ENCODE measurements at places on chromosomes 7 and 10.

DNA sequence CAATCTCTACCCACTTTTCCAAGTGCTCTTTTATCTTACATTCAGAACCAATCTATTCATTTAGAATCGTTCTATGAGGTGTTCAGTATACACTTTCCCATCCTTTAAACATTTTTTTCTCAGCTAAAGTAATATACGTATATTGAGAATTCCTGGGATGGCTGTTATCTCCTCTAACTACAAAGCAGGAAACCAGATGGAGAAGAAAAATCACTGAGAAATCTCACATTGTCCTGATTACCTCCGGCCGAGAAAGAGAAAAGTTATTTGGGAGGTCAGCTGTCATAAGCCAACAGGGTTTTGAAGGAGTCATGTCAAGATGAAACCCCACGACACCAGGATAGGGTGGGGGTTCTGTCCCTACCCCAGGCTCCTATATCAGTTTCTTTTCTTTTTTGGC is 99.2 kb upstream of the KDM7A start:
- no peak for DNase-seq

DNA sequence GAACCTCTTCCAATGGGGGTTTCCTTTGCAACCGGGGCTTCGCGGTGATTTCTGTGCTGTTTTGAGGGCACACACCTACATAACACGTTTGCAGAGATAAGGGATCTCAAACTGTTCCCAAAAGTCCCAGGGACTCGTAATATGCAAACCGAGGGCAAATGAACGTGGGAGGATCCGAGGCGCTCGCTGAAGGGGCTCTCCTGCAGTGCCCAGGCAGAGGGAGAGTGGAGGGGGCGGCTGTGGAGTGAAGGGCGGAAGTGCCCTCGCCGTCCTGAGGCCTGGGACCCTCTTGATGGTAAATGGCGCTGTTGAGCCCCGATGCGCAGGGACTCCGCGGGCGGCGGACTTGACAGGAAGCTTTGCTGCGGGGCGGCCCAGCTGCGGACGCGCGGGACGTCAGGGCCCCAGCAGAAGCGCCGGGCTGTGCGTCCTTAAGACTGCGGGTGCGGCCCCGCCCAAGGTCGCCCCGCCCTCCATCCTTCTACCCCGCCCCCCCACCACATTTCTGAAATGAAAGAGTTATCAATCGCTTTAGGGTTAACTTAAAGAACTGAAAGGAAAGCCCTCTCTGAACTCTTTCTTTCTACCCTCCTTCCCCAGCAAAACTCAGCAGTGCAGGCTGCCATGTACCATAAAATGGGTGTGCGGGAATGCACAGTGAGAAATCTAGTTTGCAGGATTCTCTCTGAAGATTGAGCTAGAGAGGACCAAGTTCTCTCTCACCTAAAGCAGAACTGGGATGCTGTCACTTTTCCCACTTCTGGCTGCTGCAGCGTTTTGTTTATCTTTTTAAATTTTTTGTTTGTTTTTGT is 151.8 kb upstream of the YAE1 start:
- no peak for DNase-seq

DNA sequence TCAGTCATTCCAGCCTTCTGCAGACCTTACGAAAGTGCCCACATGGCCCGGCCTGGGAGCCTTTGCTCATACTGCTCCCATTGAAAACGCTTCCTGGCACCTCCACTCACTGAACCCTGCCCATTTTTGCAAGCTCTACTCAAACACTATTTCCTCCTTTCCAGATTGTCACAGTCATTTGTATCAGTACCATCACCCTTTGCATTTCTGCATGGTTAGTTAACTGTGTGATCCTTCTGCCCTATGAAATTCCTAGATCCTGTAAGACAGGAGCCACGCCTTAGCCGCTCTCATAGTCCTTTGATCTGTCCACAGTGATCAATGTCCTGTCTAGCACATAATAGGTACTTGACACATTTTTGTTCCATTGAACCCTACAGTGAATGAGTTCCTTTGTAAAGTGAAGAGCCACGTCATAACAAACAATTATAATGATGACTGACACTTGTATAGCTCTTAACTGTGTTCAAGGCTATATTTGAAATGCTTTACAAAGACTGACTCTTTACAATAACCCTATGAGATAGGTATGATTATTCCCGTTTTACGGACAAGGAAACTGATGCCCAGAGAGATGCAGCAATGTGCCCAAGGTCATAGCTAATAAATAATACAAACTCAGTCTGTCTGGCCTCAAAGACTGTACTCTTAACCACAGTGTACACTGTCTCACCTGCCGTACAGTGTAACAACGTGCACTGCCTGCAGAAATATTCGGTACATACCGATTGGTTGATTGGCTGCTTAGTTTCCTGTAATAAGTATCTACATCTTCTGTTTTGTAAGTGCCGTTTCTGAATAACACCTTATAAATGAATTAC is 16.6 kb upstream of the ITIH2 start:
- peak; percentile 3 for DNase-seq

DNA sequence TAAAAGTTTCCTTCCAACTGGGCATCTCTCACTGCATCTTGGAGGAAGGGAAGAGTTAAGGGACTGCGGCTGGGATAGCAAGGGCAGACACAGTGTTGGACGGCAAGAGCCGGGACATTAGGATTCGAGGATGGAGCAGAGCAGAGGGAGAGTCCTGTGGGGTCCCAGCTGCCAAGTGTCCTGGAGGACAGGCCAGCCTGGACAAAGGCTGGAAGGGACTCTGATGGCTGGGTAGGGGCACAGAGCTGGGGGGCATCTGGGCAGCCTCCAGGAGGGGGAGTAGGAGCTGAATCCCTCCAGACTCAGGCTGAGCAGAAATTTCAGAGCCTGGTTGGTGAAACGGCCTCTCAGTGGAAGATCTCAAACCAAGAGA is 19.2 kb downstream of the SFTPA1 start:
- no peak for DNase-seq

DNA sequence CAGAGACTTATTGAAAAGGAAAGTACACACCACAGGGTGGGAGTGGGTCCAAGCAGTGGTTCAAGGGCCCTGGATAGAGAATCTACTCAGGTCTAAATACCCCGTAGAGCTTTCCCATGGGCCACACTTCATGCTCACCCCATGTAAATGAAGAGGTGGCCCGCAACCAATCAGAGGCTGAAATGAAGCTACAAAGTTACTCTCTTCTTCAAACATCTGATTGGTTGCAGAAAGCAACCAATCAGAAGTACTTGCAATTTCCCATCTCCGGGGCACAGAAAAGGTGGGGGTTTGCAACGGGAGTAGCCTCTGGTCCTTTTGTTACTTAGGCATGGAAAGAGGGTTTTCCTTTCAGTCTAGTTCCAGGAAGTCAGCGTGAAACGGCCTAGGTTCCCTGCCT is 15.2 kb upstream of the GALNTL5 start:
- no peak for DNase-seq

- DNase-seq: no peak
Measured at GRCh38 chr7:130148561-130148960, 56.6 kb downstream of the TMEM209 start.

DNA sequence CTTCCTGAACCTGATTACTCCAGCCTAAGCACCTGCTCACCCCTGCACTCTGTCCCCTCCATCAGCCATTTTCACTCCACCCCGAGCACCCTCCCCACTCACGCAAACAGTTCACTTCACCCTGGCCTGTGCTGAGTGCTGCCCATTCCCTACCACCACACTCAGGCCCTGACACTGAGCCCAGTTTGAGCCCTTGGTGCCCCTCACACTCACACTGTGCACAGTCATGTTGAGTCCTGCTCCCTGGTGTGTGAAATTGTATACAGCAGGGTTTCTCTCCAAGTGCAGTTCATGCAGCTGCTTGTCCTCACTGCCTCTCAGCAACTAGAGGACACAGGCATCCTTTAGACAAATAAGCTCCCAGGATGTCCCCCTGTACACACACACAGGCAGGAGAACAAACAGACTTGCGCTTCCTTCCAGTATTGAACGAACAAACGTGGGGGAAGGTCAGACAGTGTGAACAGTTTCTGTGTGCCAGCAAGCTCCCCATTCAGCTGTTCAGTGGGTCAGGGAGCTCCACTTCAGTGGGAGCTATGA is 6.8 kb downstream of the MYO1G start:
- DNase-seq: no peak

DNA sequence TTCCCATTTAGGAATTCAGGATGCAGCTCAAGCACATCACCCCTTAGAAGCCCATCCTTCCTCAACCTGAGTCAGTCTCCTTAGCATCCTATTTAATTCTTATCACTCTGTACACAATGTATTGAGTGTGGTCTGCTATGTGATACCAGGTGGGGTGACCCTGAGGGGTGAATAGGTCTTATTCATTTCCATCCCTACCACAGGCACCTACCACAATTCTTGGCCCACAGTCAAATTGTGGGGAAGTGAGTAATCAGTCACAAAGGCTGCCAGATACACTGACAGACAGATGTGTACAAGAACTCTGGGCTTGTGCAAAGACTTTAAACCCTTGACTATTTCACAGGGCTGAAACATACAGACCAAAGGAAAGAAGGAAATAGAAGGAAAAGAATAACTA is 560.5 kb downstream of the PARD3 start:
- no peak for DNase-seq

- no peak for DNase-seq
Measured at GRCh38 chr10:112722758-112723157, 227.3 kb upstream of the TCF7L2 start.

DNA sequence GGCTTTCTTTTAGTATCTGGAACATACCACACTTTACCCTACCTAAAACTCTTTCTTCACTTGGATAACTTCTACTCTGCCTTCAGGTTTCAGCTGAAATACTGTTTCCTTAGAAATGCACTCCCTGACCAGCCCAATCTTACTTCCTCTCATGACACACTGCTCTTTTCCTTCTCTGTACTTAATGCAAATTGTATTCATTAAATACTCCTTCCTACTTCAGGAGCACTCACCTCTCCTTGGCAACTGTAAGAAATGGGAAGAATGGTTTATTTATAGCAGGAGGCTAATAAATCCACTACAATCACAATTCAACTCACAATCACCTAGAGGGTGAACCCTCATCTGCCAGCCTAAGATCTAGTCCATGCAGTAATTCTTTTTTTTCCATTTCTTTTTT is 15.2 kb downstream of the ZCWPW1 start:
- DNase-seq: no peak

DNA sequence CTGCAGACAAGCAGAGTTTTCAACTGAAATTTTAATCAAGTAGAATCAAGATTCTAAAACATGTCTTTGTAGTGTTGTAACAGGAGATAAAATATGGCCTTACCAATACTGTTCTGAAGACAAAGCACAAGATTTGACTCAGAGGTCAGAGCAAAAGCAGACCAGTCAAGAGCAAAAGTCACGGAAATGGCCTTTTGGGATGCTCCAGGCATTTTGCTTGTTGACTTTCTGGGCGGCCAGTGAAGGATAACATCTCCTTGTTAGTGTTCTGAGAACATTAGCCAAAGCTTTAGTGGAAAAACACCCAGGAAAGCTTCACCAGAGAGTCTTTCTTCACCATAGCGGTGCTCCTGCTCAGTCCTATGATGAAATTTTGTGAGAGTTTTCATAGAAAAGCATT is 590.6 kb downstream of the ARL4A start:
- DNase-seq: no peak

Measured in NCI-H187 (cell line).